Natural killer cell (primary cell): ENCODE measurements at places on chromosomes 2 and 18. TPM values are rescaled to one million over a fixed set of nuclear protein-coding genes. Genes with fewer than 3 reads are reported as not detected.

C2orf80 gene
- total RNA-seq = not detected

LIPG gene
- not detected for total RNA-seq

MOGAT1 gene
- total RNA-seq = not detected

ST8SIA3 gene
- not detected for total RNA-seq

TRIM54 gene
- not detected for total RNA-seq

CNTNAP5 gene
- not detected for total RNA-seq

HOXD1 gene
- not detected for total RNA-seq

KATNAL2 gene
- total RNA-seq = 0.45 TPM

CHRND gene
- total RNA-seq = not detected

CTIF gene
- 8.2 TPM for total RNA-seq

DNA sequence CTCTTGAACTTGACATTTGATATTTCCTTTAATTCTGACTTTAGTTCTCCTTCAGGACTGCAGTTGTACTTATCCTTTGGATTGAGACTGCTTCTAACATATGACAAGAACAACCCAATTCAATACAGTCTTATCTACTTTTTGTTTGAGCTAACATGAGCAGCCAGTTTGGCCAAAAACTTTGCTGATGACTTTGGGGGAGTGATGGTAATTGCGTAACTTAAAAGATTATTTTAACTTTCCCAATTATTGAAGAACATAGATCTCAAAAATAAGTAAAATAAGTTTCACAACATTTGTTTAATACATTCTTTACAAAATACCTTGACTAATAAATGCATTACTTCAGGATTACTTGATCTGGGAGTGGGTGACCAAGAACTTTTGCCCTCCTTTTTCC, 1311.1 kb upstream of the NRXN1 start:
- no peak for DNase-seq
- no peaks in the 10 kb centered on the region for H3K27me3 ChIP-seq
- no peaks in the 10 kb centered on the region for H3K4me1 ChIP-seq
- H3K27ac ChIP-seq = no peak overlapping the region
- no peak overlapping the region for H3K4me3 ChIP-seq

GRCh38 chr2:131475831-131476230, at the start of gene TUBA3D:
TUBA3D (plus strand) TSS chr2:131476119; CDS start chr2:131476200, 81 bp downstream.
- H3K4me3 ChIP-seq = no peak within 1 kb of the TSS
- H3K27ac ChIP-seq = no peak within 1 kb of the TSS
- H3K36me3 ChIP-seq = no peaks in the 10 kb centered on the region
- H3K27me3 ChIP-seq = no peaks in the 10 kb centered on the region

DNA sequence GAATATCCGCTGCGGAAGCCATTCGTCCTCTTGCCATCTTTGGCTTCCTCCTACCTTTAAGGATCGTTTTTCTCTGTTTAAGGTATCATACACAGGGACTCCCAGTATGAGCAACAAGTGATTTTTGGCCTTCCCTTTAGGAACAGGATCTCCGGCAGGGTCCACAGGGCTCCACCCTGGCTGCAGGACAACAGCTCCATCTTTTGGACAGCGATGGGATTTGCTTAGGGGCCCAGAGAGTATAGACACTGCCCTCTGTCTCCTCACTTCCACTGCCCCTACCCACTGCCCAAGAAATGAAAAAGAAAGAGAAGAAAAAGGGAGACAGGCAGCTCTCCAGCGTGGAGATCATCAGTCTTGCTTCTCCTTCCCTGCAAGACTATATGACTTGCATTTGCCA, 224.5 kb downstream of the UXS1 start:
- H3K4me1 ChIP-seq = no peaks in the 10 kb centered on the region
- H3K27me3 ChIP-seq = no peaks in the 10 kb centered on the region
- no peaks in the 10 kb centered on the region for H3K36me3 ChIP-seq
- DNase-seq = no peak
- no peak overlapping the region for H3K27ac ChIP-seq
- H3K4me3 ChIP-seq = no peak overlapping the region

DNA sequence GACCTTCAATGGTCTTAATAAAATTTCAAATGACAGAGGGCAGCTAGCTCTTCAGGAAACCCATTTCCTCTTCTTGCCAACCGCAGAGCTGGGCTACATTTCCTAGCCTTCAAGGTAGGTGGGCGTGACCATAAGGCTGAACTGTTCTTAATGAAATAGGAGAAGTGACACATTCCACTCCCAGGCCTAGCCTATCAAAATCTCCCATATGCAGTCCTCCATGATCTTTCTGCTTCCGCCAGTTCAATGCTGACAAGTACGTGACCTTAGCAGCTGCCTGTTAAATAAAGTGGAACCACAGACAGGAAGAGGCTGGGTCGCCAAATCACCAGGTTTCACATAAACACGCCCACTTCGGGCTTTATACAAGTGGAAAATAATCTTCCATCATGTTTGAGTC, 13.2 kb downstream of the SERPINE2 start:
- peak; percentile 49 for DNase-seq
- peak overlapping the region; percentile 82 for H3K27ac ChIP-seq
- no peak overlapping the region for H3K4me3 ChIP-seq
- H3K4me1 ChIP-seq = peaks cover 26% of the 10 kb centered on the region

- DNase-seq = no peak
- no peak overlapping the region for H3K4me3 ChIP-seq
- no peaks in the 10 kb centered on the region for H3K27me3 ChIP-seq
- H3K4me1 ChIP-seq = no peaks in the 10 kb centered on the region
Observed at GRCh38 chr2:156947261-156947660, 310.2 kb upstream of the GALNT5 start.

DNA sequence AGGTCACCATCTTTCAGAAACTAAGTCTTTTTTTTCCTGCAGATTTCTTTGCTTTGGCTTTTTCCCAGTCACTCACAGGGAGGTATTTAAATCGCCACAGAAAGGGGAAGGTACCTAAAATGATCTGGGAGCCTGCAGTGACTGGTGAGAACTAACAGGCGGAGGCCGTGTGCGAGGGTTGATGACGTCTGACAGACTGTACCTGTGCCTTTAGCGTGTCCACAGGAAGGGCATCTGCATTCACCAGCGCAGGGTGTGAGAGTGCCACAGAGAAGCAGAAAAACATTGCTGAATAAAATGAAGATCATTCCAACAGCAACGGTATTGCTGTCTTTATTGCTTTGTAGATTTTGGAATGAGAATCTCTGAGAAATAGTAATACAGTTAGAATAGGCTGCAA, 5.7 kb downstream of the CTDP1 start:
- DNase-seq = peak; percentile 64
- H3K36me3 ChIP-seq = peaks cover 4% of the 10 kb centered on the region
- no peaks in the 10 kb centered on the region for H3K27me3 ChIP-seq
- H3K27ac ChIP-seq = peak overlapping the region; percentile 14
- peaks cover 61% of the 10 kb centered on the region for H3K4me1 ChIP-seq

GRCh38 chr18:13191031-13191430, 27.5 kb upstream of the LDLRAD4 start:
- no peak overlapping the region for H3K4me3 ChIP-seq
- no peaks in the 10 kb centered on the region for H3K27me3 ChIP-seq
- no peaks in the 10 kb centered on the region for H3K4me1 ChIP-seq
- no peak for DNase-seq
- no peaks in the 10 kb centered on the region for H3K36me3 ChIP-seq

DNA sequence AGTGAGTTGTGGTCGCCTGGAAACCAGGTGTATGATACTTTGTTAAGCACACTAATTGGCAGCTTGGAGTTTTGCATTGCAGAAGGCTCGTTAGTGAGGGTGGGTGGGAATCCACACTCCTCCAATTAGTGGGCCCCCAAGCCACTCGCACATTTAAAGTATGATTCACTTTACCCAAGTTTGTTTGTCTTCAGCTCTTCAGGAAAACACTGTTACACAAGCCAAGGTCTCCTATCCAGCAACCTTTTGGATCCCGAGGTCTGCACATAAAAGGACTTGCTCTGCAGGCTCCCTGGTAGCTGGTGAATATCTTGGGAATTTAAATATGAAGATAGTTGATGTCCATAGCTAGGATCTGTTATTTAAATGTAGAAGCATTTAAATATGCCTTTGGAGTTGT, 66.1 kb downstream of the NPAS2 start:
- H3K4me3 ChIP-seq = no peak overlapping the region
- no peak for DNase-seq
- H3K27ac ChIP-seq = no peak overlapping the region

GRCh38 chr2:16625201-16625729, 40.4 kb downstream of the CYRIA start:
- peak; percentile 16 for DNase-seq
- peaks cover 76% of the 10 kb centered on the region for H3K4me1 ChIP-seq
- no peaks in the 10 kb centered on the region for H3K27me3 ChIP-seq
- H3K4me3 ChIP-seq = no peak overlapping the region
- H3K27ac ChIP-seq = peak overlapping the region; percentile 61
- peaks cover 30% of the 10 kb centered on the region for H3K36me3 ChIP-seq

- no peak within 1 kb of the TSS for H3K4me3 ChIP-seq
- no peaks in the 10 kb centered on the region for H3K36me3 ChIP-seq
- DNase-seq = no peak
- peaks cover 29% of the 10 kb centered on the region for H3K4me1 ChIP-seq
- no peak within 1 kb of the TSS for H3K27ac ChIP-seq
- peaks cover 37% of the 10 kb centered on the region for H3K27me3 ChIP-seq
Observed at GRCh38 chr2:216632952-216633615, at the start of gene IGFBP2. IGFBP2 (plus strand) TSS chr2:216633420; CDS start chr2:216633524, 104 bp downstream.

- no peaks in the 10 kb centered on the region for H3K4me1 ChIP-seq
- no peaks in the 10 kb centered on the region for H3K27me3 ChIP-seq
- no peak for DNase-seq
- H3K36me3 ChIP-seq = no peaks in the 10 kb centered on the region
- no peak overlapping the region for H3K4me3 ChIP-seq
- no peak overlapping the region for H3K27ac ChIP-seq
Observed at GRCh38 chr2:18980104-18980785, 378.2 kb downstream of the OSR1 start.

GRCh38 chr2:3545788-3546478, 12.2 kb downstream of the RNASEH1 start:
- H3K27ac ChIP-seq = no peak overlapping the region
- no peak for DNase-seq
- H3K4me3 ChIP-seq = no peak overlapping the region
- peaks cover 79% of the 10 kb centered on the region for H3K36me3 ChIP-seq

GRCh38 chr2:200963124-200963917, at the start of gene ORC2:
ORC2 (minus strand) TSS chr2:200963660; CDS start chr2:200958123, 5,537 bp downstream.
- H3K27ac ChIP-seq = peak within 1 kb of the TSS; percentile 86
- no peaks in the 10 kb centered on the region for H3K27me3 ChIP-seq
- peak; percentile 96 for DNase-seq
- peaks cover 8% of the 10 kb centered on the region for H3K4me1 ChIP-seq
- H3K36me3 ChIP-seq = peaks cover 2% of the 10 kb centered on the region
- H3K4me3 ChIP-seq = peak within 1 kb of the TSS; percentile 75

GRCh38 chr2:16038621-16039020, 98.3 kb downstream of the MYCN start:
- no peak overlapping the region for H3K27ac ChIP-seq
- H3K4me3 ChIP-seq = no peak overlapping the region
- H3K4me1 ChIP-seq = no peaks in the 10 kb centered on the region
- no peaks in the 10 kb centered on the region for H3K36me3 ChIP-seq

DNA sequence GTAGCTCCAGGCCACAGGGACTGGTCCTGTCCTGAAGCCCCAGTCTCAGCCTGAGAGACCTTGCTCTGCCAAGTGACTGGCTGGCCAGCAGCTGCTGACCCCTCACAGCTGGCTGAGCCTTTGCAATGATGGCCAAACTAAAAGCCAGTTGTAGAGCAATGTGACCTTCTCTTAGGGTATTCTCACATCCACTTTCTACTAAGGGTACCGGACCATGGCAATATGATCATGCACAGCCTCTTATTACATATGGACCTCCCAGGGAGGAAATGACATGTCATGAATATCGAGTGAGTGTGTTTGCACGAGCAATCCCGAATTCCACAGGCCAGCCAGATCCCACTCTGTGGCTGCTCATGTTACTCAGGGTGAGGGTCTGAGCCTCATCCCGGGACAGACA, 213.9 kb downstream of the VAPA start:
- no peak overlapping the region for H3K27ac ChIP-seq
- no peak overlapping the region for H3K4me3 ChIP-seq
- no peaks in the 10 kb centered on the region for H3K36me3 ChIP-seq
- H3K27me3 ChIP-seq = no peaks in the 10 kb centered on the region
- peaks cover 3% of the 10 kb centered on the region for H3K4me1 ChIP-seq

- no peaks in the 10 kb centered on the region for H3K36me3 ChIP-seq
- H3K27me3 ChIP-seq = peaks cover 11% of the 10 kb centered on the region
- peaks cover 68% of the 10 kb centered on the region for H3K4me1 ChIP-seq
- peak within 1 kb of the TSS; percentile 33 for H3K4me3 ChIP-seq
Observed at GRCh38 chr2:71453404-71454220, at the start of gene DYSF. DYSF (plus strand) TSS chr2:71453561.

GRCh38 chr2:172420216-172420615, 7.2 kb upstream of the ITGA6 start:
- DNase-seq = no peak
- no peaks in the 10 kb centered on the region for H3K27me3 ChIP-seq
- H3K36me3 ChIP-seq = no peaks in the 10 kb centered on the region
- H3K27ac ChIP-seq = no peak overlapping the region
- peaks cover 4% of the 10 kb centered on the region for H3K4me1 ChIP-seq

DNA sequence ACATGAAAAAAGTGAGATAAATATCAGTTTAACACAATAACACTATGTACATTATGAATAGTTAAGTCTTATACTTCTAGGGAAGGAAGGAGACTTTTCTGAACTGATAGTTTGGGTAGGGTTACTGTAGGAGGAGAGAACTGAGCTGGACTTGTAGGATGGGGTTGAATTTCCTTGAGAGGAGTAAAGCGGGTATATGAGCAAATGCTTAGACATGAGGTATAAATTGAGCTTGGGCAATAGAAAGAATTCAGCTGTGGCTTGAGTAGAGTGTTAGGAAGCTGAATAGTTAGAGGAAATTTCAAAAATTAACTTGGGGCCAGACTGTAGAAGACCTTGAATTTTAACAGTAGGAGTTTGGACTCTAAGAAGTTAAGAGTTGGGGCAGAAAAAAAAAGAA, 45.1 kb downstream of the LCLAT1 start:
- no peak for DNase-seq
- H3K4me1 ChIP-seq = no peaks in the 10 kb centered on the region
- no peak overlapping the region for H3K27ac ChIP-seq

- H3K4me3 ChIP-seq = no peak overlapping the region
- H3K4me1 ChIP-seq = peaks cover 8% of the 10 kb centered on the region
- H3K27me3 ChIP-seq = no peaks in the 10 kb centered on the region
Observed at GRCh38 chr2:201413143-201413542, 38.1 kb downstream of the TRAK2 start.

GRCh38 chr2:237413777-237414661, at the start of gene COL6A3:
COL6A3 (minus strand) TSS chr2:237414164; CDS start chr2:237396817, 17,347 bp downstream.
- H3K27ac ChIP-seq = no peak within 1 kb of the TSS
- no peaks in the 10 kb centered on the region for H3K4me1 ChIP-seq
- no peaks in the 10 kb centered on the region for H3K36me3 ChIP-seq
- no peak within 1 kb of the TSS for H3K4me3 ChIP-seq

DNA sequence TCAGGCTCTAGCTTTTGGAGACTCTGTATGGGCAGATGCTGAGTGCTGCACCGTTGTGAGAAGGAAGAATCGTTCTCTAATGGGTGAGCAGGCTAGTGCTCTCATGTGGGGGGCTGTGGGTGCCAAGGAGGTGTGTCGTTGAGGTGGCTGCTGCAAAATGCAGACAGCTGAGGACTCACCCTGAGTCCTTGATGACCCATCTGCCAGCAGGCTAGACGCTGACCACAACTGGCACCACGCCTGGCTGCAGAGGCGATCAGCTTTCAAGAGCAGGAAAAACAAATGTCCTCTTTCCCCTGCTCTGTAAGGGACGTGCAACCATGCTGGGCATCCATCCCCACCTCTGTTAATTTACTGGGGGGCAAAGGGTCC, 48.2 kb downstream of the HAUS1 start:
- no peak for DNase-seq
